ENCODE measurements at places on chromosomes 11 and 22. TPM values are rescaled to one million over a fixed set of nuclear protein-coding genes. Genes with fewer than 3 reads are reported as not detected.

DNA sequence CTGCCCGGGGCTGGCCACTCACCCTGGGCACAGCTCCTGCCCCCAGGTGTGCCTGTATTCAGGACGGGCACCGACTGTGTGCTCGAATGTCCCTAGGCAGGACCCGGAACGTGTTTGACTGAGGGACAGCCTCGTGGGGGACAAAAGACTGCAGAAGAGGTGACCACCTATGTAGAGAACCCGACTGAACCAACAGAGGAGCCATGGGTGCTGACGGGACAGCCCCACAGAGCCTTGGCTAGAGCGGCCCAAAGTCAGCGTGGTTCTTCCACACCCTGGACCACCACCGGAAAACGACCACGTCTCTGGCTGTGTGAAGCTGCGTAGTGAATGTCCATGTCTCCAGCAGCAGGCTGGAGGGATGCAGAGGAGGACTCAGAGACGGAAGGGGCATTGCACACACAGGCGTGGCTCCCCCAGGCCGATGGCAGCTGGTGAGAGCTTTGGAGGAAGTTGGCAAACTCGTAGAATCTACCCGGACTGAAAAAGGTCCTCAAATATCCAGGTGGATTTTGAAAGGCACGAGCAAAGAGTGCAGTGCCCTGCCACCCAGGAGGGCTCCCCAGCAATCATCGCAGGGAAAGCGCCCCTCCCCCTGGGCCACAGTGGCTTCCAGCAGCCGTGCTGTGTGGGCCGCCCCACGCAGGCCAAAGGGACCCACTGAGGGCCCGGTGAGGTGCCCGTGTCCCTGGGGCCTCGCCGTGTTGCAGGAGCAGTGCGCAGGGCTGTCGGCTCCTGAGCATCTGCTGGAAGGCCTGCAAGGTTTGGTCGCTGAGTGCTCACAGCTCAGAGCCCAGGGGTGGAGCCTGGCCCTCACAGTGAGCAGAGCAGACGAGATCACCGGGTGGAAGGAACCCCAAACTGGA, 17.5 kb upstream of the MUC5B start:
- no peaks in the 10 kb centered on the region for H3K4me1 ChIP-seq
- H3K27ac ChIP-seq, result no peak overlapping the region
- no peak overlapping the region for H3K4me3 ChIP-seq
- H3K36me3 ChIP-seq, result no peaks in the 10 kb centered on the region
- H3K27me3 ChIP-seq, result no peaks in the 10 kb centered on the region
- no peak for DNase-seq

- no peak overlapping the region for H3K4me3 ChIP-seq
- no peak for DNase-seq
- H3K27ac ChIP-seq, result no peak overlapping the region
- no peaks in the 10 kb centered on the region for H3K27me3 ChIP-seq
- no peaks in the 10 kb centered on the region for H3K36me3 ChIP-seq
Observed at GRCh38 chr11:30106222-30107181, 89.7 kb upstream of the KCNA4 start.

DNA sequence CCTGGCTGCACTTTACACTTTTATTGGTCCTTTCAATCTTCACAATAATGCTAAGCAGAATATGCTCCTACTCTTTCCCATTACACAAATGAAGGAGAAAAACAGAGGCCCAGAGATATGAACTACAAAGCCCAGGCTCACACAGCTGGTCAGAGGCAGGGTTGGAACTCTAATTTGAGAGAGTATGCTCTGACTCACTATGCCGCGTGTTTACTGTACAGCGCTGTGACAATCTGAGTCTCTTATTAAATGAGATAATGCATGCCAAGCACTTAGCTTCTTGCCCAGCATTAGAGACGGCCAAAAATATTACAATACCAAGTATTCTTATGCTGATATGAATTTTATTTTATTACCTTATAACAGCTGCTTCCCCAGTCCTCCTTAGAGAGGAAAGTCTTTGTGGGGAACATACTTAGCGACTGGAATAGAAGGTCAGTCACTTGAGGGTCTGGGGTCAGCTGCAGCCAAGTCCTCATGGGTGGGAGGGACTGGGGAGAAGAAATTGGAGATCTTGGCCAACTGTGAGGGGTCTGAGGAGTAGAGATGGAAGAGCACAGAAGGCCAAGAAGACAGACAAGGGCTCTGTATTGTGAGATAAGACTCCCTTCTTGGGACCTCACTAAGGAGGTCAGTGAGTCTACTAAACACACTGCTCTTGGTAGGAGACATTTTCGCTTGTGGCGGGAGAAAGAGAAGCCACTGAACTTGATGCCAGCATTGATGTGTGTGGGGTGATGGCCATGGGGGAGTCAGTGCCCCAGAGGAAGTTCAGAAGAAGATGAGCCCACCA, 150.8 kb upstream of the TIMP3 start:
- H3K36me3 ChIP-seq, result no peaks in the 10 kb centered on the region
- no peak overlapping the region for H3K4me3 ChIP-seq
- H3K27me3 ChIP-seq, result no peaks in the 10 kb centered on the region
- no peaks in the 10 kb centered on the region for H3K4me1 ChIP-seq

The ATM gene
- total RNA-seq, result 82.7 TPM
